NCI-H510A treated with DMSO at 0.1 percent for 48 hours (cell line): ENCODE measurements at places on chromosomes 13 and 19.

- no peak for DNase-seq
Observed at GRCh38 chr19:9132422-9132821, 5.7 kb upstream of the OR7G3 start.

- no peak for DNase-seq
Observed at GRCh38 chr13:71589032-71589431, 278.0 kb downstream of the DACH1 start.

DNA sequence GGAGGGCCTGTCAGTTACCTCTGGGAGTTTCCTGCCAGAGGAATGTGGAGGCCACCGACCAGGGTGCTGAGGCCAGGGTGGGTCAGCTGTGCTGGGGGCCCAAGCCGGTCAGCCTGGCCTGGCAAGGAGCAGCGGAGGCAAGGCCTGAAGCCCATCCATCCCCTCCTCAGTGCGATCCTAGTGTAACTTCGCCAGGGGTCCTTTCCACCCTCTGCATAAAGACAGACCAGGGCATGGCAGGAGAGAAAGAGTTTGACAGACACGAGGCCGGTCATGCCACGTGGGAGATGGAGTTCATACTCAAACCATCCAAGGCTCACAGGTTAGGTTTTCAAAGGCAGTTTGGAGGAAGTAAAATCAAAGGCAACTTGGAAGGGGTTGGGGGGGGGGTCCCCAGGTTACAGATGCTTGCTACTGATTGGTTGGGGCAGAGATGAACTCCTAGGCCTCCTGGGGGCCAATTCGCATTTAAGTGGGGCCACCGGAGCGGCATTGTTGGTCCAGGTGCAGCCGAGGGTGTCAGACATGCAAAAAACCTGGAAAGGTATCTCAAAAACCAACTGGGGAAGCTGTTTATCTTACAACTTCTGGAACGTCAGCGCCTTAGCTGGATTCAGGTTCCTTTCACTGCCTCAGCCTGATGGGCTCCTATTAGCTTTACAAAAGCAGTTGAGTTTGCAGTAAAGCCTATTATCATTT is 36.8 kb upstream of the DPRX start:
- no peak for DNase-seq

DNA sequence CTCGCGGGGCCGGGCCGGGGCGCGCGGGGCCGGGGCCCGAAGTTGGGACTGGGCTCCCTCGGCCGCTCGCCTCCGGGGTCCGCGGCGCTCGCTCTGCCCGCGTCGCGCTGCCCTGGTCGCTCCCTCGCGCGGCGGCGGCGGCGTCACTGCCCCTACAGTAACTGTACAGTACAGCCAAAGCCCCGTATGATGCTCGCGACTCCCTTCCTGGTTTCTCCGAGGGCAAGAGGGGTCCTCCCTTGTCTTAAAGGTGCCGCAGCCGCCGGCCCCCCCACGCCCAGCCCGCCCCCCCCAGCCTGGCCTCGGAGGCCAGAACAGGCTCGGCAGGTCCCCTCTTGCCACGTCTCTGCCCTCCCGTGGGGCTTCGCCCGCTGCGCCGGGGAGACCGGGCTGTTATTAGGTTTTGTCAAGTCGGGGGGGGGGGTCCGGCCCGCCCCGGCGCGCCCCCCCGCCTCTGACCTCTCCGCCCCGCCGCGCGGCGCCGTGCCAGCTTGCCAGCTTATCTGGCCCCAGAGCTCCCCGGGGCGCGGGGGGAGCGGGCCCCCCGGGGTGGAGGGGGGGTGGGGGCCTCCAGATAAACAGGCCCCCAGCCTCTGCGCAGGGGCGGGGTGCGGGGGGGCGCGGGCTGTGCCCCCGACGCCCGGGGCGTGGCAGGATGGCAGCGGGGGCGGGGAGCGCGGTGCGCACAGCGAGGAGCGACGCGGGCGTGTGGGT is at the start of gene ZBTB7A:
ZBTB7A (minus strand) TSS at position 218 of the 714 bp plus-strand sequence. CDS start 11,667 bp downstream, outside the sequence.
- DNase-seq: peak; percentile 41

- DNase-seq: no peak
Observed at GRCh38 chr19:44260343-44260681, 626 bp downstream of the ZNF233 start.

DNA sequence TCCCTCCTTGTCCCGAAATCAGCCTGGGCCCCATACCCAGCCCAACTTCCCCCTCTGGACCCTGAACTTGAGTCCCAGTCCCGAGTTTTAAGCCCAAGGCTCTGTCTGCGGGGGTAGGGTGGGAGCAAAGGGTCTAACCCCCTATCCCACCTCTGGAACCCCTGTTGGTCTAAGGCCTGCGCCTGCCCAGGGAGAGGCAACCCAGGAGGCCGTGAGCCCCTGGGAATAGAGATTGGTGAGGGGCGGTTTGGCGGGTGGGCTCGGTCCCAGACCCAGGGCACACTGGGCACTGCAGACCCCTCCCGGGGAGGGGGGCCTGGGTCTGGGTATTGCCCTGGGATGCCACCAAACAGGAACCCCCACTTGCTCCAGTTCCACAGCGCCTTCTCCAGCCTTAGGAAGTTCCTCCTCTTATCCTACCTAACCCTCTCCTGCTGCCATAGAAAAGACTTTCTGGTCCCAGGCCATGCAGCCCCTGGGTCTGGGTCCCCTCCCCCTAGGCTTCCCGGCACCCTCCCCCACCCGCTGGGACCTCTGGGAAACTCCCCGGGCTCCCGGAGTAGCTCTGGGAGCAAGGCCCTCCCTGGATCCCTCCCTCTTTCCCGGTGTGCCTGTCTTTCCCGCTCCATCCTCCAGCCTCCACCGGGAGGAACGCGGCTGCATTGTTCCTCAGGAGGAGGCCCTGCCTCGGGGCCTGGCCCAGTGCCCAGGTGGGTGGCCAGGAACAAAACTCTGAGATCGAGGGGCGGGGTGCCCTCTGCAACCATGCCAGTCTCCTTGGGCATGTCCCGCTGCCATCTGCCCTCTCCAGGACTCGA is 33.6 kb upstream of the NANOS3 start:
- peak; percentile 46 for DNase-seq

DNA sequence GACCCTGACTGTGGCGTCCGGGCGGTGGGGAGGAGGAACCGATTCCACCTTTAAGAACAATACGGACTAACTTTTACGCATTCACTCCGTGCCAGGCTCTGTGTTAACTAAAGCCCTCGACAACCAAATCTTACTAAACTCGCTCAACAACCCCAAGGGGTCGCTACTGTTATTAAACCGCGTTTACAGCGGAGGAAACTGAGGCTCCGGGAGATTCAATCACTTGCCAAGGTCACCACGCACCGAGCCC is 1.2 kb downstream of the SAMD1 start:
- no peak for DNase-seq

- no peak for DNase-seq
Observed at GRCh38 chr13:27971236-27971645, 2.1 kb upstream of the CDX2 start.

GRCh38 chr13:41213316-41213715 is 18.9 kb upstream of the KBTBD7 start:
- DNase-seq: no peak

- DNase-seq: no peak
Observed at GRCh38 chr13:112760435-112760834, 70.6 kb downstream of the ATP11A start.

DNA sequence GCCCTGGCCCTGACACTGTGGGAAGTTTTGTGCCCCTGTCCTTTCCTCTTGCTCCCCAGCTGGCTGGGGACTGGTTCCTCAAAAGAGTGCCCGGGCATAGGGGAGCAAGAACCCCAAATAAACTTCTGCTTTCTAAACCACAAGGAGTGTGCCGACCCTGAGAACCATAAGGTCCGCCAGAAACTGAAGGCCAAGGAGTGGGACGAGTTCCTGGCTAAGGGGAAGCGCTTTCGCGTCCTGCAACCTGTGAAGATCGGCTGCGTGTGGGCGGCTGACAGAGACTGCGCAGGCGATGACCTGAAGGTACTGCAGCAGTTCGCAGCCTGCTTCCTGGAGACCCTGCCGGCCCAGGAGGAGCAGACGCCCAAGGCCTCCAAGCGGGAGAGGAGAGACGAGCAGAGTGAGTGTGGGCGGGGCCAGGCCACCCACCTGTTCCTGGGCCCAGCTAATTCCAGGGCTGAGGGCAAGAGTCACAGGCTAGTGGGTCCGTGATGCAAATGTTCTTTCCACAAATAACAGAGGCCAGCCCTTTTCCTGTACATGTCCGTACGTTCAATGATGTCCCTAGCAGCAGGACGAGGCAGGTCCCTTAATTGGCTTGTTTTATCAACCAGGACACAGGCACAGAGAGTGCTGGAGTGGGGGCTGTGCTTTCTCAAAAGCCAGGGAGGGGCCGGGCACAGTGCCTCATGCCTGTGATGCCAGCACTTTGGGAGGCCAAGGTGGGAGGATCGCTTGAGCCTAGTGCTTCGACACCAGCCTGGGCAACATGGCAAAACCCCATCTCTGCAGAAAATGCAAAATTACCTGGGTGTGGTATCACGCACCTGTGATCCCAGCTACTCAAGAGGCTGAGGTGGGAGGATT is 25.6 kb downstream of the UBXN6 start:
- no peak for DNase-seq

- no peak for DNase-seq
Observed at GRCh38 chr13:21319869-21320641, 139.0 kb downstream of the ZDHHC20 start.

DNA sequence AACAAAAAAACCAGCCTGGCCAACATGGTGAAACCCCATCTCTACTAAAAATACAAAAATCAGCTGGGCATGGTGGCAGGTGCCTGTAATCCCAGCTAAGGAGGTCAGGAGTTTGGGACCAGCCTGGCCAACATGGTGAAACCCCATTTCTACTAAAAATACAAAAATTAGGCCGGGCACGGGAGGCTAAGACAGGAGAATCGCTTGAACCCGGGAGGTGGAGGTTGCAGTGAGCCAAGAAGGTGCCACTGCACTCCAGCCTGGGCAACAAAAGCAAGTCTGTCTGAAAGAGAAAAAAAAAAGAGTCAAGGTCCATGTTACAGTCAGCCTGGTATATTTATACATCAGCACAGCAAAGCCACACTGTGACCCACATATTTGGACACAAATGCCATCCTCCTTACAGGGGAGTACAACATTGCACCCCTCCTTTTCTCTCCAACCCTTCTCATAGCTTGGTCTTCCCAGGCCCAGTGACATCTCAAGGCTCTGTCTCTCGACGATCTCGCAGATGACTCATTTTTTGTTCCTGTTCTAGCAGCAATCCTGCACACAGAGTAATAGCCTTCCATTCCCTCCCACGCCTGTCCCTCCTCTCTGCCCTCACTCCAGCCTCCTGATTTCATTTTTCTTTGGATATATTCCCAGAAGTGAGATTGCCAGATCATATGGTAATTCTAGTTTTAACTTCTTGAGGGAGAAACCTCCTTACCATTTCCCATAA is 21.0 kb upstream of the DPP9 start:
- DNase-seq: no peak

- no peak for DNase-seq
Observed at GRCh38 chr13:33229446-33230177, 55.9 kb downstream of the STARD13 start.

DNA sequence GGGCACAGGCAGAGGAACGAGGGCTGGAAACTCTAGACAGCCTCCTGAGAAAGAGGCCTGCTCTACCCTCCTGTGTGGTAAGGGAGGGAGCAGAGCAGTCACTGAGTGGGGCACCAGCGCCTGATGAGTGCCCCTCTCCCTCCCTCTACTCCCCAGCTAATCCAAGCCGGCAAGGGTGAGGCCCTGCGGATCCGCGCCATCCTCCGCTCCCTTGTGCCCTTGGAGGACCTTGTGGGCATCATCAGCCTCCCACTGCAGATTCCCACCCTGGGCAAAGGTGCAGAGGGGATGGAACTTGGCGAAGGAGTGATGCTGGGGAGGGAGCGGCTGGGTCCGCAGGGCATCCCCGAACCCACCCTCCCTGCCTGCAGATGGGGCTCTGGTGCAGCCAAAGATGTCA is 67.0 kb downstream of the RYR1 start:
- DNase-seq: no peak

DNA sequence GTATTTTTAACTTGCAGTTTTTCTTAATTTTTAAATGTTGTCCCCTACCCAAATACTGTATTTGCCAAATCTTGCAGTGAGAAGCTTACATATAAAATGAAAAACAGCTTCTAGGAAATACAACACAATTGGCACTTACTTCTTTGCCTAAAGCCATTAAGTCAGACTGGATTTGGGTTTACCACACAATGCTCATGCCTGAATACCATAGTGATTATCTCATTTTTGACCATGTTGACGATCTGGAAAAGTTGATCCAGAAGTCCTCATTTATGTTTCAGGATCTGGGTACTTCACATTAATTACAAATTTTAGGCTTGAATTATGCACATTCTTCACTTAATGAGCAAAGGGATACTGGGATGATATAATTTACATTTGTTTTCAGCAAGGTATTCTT is 2.4 kb downstream of the RNF6 start:
- DNase-seq: no peak

- DNase-seq: no peak
Observed at GRCh38 chr13:99125326-99125915, 75.2 kb upstream of the UBAC2 start.

DNA sequence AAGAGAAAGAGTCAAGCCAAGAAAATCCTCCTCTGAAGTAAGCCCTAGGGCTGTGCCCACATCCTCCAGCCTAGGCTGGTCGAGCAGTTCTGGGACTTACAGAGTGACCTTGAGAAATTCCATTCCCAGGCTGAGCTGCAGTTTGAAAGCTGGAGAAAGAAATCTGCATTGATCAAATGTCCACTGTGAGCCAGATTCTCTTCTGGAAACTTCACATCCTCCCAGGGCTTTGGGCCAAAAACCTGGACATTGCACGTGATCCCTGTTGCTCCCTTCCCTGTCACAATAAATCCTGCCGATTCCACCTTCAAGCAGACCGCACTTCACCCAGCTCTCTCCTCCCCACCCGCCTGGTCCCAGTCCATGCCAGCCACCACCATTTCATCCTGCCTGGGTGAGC is 15.7 kb downstream of the TMEM143 start:
- no peak for DNase-seq

GRCh38 chr13:27065582-27065981 is 106.0 kb downstream of the USP12 start:
- no peak for DNase-seq

DNA sequence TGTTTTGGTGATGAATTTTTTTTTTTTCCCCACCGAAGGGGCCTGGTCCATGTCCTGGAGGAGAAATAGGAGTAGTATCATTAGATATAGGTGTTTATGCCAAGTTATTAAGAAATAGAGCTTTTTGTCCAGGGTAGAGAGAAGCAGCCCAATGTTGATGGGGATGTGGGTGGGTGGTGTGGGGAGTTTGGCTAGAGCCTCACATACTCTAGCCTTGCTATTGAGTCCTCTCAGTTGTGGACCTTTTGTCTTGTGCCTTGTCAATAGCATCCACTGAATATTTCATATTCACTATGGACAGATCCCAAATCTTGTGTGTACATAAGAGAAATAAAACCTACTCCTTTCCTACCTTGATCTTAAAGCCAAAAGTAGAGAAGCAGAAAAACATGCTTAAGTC is 134.0 kb downstream of the LMO7 start:
- no peak for DNase-seq
